Chondrocyte (in vitro differentiated cells): ENCODE measurements at places on chromosomes 12 and 14. TPM values are rescaled to one million over a fixed set of nuclear protein-coding genes. Genes with fewer than 3 reads are reported as not detected.
A peak's percentile ranks its signal among the peaks of the same experiment; 100 is the strongest.

GRCh38 chr14:92380131-92380530 is 57.2 kb downstream of the SLC24A4 start:
- DNase-seq = no peak

GRCh38 chr12:117165342-117165741 is 24.9 kb downstream of the FBXO21 start:
- no peak for DNase-seq

DNA sequence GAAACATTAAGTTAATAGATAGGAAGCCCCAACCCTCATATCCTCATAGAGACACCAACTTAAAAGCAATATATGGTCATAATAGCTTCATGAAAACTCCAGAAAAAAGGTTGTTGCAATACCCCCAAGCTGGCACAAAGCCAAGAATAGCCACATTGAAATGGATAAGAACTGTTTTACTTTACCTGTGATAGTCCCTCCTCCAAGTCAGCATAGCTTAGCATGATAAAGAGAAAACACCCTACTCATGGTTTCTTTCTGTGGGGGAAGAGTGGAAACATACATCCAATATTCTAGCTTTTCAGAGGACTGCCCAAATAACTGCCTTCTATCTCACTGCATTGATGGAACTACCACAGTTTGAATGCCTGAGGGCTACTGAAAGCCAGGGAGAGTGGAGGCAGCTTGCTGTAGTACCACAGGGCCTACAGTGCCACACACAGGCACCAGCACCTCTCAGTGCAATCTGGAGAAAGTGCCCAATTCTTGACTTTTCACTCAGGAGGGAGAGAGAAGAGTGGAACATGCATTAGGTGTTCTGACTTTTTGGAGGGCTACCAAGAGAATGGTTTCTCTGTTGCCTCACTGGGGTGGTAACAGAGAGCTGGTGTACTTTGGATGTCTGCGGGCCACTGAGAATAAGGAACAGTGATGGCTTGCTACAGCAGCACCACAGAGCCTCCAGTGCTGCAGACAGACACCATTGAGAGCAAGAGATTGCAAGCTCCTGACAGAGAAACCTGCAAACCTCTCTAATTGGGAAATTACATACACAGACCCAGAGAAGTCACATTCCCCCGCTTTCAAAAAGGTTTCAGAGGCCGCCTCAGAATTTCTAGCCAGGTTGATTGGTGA is 157.1 kb upstream of the GARIN2 start:
- no peak for DNase-seq

DNA sequence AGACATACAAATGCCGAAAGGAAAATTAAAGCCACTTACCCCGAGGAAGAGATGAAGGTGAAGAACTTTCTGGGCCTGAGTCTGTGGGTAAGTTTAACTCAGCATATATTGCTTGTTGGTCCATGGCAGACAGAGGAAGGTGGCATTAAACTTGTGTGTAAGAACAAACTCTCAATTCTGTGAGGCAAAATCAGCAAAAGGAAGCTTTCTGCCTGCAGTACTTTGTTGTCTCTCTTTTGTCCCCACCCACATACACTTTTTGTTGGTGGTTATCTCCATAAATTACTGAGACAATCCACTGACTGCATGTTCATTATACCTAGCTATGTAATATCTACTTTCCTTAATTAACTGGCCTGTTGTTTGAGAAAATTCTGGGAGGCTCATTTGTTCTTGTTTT is at the start of gene KLRB1:
TSS of gene KLRB1 (minus strand) at position 201 of the 400 bp plus-strand sequence. CDS start at position 124, 77 bp downstream.
- no peak for DNase-seq

DNA sequence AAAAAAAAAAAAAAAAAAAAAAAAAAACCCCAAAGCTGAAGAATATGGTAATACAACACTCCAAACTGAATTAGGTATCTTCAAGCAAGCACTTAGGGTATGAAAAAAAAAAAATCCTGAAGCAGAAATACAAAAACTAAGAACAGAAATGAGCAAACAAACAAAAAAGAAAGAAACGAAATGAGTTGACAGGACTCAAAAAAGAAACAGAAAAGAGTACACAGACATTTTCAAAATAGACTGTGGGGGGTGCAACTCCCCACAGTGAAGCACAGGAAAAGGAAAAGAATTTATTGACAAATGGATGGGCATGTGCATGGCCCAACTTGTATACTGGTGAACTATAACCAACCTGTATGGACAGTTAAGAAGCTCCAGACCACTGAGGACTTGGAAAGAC is 24.6 kb downstream of the RPS6KA5 start:
- no peak for DNase-seq

DNA sequence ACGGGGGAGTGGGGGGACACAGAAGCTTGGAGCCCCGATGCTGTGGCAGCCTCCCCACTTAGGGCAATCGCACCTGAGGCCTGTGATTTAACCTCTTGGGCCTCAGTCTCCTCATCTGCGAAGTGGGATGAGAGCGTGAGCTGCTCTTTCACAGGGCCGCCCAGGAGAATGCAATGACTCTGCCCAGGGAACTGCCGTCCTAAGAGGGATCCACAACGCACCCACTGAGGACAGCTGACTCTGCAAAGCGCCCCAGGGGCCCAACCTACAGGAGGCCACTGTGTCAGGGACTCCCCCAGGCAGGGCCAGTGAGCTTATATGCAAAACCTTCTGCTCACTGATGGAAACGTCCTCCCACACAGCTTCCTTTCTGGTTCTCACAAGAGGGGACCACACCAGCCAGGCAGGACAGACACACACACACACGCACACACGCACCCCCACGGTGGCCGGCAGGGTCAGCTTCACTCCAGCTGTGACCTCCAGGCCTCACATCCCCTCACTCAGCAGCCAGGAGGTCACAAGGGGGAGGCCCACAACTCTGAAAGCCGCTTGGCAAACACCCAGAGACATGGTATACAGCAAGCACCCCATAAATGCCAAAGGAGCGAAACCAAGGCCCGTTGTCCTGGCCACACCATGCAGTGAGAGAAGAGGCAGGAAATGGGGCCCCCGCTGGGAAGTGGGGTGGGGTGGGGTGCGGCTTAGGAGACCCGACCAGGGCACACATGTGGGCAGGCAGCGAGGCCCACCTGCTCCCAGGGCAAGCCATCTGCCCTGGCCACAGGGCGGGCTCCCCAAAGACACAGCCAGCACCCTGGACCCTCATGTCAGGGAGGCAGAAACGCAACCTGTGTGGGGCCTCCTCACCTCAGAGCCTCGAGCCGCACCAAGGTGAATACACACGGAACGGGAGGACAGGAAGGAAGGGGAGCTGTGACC is 73.3 kb downstream of the NCOR2 start:
- no peak for DNase-seq

DNA sequence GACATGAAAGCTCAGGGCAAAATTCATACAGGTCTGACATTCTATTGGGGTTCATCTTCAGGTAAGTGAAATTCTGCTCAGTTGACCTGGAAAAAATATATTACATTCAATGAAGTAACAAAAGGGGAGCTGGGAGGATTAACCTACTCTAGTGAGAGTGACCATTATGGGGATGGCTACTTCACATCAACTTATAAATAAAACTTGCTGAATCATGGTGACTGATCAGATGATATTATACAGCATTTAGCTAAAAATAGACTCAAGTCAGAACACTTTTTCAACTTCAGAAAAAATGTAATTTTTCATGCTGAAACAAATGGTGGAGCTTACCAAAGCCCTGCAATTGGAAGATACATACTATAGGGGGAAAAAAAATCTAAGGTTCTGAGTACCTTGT is 800.2 kb downstream of the FSCB start:
- no peak for DNase-seq

DNA sequence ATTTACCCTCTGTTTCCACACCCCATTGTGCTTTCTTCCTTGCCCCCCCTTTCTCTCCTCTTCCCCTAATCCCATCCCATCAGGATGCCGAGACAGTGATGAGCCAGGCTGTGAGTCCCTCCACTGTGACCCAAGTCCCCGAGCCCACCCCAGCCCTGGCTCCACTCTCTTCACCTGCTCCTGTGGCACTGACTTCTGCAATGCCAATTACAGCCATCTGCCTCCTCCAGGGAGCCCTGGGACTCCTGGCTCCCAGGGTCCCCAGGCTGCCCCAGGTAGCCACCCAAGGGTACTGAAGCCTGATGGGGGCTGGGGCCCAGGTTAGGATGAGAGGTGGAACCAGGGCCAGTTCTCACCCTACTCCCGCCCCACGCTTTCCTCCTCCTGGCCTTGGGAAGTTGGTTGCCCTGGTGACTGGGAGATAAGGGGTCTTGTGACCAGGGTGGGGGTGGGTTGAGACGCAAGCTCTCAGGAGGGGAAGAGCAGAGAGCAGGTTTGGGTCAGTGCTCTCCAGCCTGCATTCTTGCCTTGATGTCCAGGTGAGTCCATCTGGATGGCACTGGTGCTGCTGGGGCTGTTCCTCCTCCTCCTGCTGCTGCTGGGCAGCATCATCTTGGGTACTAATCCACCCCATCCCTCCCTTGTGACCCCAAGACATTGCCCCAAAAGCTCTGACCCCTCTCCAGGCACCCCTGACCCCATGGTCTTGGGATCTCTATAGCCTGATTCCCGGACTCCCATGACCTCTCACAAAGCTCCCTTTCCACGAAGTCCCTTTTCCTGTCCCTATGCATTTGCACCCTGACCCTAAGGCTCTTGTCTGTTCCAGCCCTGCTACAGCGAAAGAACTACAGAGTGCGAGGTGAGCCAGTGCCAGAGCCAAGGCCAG is 1.2 kb downstream of the AMHR2 start:
- DNase-seq = no peak

DNA sequence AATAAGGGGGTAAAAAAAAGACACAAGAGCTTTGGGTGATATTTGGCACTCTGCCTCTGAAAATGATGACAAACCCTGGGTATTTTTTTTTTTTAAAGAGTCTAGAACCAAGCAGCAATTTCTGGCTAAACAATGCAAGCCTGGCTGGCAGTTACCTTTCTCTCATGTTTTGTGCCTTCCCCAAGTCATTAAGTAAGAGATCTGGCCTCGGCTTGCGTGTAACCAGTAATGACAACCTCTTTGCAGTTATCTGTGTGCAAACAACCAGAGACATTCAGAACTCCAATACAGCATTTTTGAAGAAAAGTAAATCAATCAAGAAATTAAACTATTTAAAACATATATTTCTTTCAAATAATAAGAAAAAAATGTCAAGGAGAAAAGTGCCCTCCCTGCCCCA is 167.5 kb downstream of the KCNC2 start:
- no peak for DNase-seq

- DNase-seq = peak; percentile 76
These were observed 2.1 kb downstream of the TNS2 start for GRCh38 chr12:53051881-53052412.

GRCh38 chr12:48978741-48979601 is 849 bp downstream of the WNT1 start:
- no peak for DNase-seq

- DNase-seq = no peak
These were observed 152.1 kb upstream of the GSC start for GRCh38 chr14:94921882-94922585.

DNA sequence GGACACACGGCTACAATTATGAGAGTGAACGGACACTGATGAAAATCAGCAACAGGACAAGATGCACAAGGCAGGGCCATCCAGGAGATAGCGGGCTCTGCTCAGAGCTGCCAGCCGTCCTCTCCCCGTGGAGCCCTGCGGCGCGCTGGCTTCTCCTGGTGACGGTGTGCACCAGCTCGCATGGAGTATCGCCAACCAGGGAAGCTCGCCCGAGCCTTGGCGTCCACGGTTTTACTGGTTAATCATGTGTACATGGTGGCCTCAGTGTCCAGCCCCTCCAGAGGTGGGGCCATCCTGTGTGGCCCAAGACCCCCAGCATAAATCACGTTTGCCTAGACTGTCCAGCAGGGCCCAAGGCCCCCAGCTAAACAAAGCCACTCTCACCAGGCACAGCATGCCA is 31.2 kb upstream of the DYNC1H1 start:
- peak; percentile 87 for DNase-seq

Gene BHLHE41
- 5.8 to 6.5 TPM (median 6.0 TPM) in 3 replicates for total RNA-seq

Gene GPR162
- 3.2 to 4.6 TPM (median 4.2 TPM) in 3 replicates for total RNA-seq

Gene RNF212B
- total RNA-seq = not detected in 3 replicates
